ENCODE measurements at places on chromosomes 3 and 15.
A peak's percentile ranks its signal among the peaks of the same experiment; 100 is the strongest.

DNA sequence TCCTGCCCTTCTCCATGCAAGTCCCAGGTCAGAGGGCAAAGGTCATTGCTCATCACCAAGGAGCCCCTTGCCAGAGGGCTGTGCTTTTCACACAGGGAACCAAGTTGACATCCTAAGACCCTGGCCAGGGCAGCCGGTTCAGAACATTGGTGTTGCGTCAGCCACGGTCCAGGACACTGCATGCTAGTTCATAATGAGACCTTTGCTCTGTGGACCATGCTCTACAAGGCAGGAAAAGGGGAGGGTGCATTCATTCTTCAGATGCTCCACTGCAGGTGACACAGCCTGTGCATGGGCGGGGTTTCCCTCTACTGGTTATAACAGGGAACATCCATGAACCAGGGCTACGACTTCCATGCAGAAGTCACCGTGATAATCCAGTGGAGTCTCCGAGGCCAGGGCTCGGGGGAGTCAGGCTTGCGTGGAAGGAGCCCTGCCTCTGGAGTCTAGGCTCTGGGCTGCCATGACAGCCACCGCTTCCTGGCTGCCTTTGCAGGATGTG is 81.6 kb downstream of the OCA2 start:
- no peak for DNase-seq

DNA sequence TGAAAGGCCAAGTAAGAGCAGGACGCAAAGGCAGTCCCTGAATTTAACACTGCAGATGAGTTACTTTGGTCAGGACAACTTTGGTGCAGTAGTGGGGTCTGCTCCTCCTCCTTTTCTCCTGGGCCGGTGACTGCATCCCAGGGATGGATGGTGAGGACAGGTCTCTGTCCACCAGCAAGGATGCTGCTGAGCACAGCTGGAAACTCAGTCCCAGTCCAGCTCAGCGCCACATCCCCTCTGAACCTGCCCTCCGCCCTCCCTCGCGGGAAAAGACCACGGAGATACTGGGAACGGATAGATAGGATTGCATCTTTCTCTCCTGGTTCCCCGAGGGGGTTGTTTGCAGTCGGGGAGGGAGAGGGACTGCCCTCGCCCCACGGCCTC is 13.8 kb downstream of the GRAMD2A start:
- no peak for DNase-seq

DNA sequence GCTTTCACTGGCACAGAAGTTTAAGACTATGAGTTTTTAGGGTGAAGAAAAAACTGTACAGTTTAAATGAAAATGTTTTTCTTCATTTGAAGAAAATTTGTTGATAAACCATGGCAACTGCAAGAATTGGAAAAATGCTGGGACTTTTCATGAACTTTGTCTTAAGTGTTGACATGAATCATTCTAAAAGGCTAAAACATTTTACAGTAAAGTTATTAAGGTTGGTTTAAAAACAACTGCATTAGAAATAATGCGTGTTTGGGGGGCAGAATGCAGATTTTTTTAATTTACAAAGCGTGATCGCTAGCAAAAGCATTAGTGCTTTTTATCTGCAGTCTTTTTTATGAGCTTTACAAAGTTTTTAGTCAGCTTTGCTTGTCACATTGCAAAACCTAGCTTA is 601.9 kb upstream of the TGFBR2 start:
- no peak for DNase-seq

GRCh38 chr15:65583701-65584100 is 27.2 kb downstream of the INTS14 start:
- peak; percentile 5 for DNase-seq

DNA sequence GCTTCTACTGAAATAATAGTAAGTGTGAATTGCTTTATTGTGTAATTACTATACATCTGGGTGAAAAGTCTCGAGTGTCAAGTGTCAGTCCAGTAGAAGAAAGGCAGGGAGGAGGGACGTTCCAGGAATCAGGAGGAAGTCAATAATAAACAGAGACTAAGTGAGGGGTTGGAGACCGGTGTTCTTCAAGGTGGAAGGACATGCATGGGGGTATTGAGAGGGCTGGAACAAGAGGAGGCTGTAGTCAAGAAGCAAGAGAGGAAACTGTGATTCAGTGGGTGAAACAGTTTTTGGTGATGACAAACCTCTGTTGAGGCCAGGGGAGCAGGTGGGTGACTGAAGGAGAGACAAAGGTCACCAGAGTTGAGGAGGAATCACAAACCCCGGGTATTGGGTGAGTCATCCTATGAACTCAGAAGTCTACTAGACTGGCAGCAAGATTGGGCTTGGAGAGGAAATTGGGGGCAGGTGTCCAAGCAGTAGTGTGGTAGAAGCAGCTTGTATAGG is 11.6 kb upstream of the SCAMP5 start:
- DNase-seq: peak; percentile 64

Data from stimulated activated effector memory CD8-positive, alpha-beta T cell treated with anti-CD3 and anti-CD28 coated beads, Interleukin-12 subunit alpha, Interleukin-12 subunit beta, amount 100 ng/mL, for 72 hours (primary cell).